ENCODE measurements at places on chromosomes 16 and 17.

GRCh38 chr17:40956401-40957254 lies 10.1 kb downstream of the KRT39 start:
- no peak for DNase-seq

DNA sequence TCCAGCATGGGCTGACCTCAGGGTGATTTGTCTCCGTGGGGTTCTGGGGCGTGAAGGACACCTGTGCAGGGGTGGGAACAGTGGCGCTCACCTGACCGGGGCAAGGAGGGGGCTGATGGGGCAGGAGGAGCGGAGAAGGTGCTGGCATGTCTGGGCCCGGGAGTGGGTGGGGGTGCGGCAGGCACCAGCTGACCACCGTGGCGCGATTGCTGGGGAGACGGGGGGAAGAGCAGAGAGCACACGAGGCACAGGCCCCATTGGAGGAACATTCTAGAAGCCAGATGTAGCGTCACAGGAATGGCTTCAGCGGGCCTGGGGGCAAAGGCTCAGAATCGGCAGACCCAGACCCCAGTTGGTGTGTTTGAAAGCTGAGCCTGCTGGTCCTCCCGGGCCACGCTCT lies 12.1 kb downstream of the CACNA1H start:
- DNase-seq = no peak

DNA sequence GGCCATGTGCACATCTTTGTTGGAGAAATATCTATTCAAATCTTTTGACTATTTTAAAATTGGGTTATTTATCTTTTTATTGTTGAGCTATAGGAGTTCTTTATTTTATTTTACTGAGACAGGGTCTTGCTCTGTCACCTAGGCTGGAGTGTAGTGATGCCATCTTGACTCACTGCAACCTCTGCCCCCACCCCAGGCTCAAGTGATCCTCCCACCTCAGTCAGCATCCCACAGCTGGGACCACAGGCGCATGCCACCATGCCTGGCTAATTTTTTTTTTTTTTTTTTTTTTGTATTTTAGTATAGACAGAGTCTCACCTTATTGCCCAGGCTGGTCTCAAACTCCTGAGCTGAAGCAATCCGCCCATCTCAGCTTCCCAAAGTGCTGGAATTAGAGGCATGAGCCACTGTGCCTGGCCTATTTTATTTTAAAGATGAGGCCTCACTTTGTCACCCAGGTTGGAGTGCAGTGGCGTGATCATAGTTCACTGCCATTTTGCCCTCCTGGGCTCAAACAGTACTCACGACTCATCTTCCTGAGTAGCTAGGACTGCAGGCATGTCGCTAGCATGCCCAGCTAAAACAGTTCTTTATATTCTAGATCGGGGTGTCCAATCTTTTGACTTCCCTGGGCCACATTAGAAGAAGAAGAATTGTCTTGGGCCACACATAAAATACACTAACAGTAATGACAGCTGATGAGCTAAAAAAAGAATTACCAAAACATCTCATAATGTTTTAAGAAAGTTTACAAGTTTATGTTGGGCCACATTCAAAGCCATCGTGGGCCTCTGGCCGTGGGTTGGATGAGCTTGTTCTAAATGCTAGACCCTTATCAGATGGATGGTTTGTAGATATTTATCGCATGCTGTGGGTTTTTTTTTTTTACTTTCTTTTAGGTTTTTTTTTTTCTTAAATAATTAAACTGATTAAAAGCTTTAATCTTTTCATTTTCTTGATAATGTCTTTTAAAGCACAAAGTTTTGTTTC lies 13.7 kb downstream of the TENT4B start:
- no peak for DNase-seq

DNA sequence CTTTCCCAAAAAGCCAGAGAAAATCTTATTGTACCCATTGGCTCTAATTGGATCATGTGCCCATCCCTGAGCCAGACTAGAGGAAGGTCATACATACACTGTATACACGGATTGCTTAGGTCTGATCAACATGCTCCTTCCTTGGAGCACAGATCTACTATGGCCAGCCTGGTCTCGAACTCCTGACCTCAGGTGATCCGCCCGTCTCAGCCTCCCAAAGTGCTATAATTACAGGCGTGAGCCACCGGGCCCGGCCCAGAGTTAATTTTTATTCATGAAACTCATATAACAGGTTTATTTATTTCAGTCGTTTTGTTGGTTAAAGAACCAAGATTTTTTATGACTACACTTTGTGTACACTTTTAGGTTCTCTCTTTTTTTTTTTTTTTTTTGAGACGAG lies 1.2 kb upstream of the TAOK1 start:
- no peak for DNase-seq

DNA sequence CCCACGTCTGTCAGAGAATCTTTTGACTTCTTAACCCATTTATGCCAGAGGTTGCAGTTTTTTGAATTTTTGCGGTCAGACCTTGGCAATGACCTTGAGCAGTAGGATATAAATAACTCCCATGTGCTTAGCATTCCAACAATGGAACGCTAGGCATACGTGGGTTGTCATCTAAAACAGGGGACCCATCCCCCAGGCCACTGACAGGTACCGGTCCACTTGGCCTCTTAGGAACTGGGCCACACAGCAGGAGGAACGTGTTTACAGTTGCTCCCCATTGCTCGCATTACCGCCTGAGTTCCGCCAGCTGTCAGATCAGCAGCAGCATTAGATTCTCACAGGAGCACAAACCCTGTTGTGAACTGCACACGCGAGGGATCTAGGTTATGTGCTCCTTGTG lies 76.8 kb upstream of the LGALS9 start:
- DNase-seq = no peak

- DNase-seq = no peak
These were observed 99.9 kb upstream of the CORO6 start for GRCh38 chr17:29722411-29723198.

DNA sequence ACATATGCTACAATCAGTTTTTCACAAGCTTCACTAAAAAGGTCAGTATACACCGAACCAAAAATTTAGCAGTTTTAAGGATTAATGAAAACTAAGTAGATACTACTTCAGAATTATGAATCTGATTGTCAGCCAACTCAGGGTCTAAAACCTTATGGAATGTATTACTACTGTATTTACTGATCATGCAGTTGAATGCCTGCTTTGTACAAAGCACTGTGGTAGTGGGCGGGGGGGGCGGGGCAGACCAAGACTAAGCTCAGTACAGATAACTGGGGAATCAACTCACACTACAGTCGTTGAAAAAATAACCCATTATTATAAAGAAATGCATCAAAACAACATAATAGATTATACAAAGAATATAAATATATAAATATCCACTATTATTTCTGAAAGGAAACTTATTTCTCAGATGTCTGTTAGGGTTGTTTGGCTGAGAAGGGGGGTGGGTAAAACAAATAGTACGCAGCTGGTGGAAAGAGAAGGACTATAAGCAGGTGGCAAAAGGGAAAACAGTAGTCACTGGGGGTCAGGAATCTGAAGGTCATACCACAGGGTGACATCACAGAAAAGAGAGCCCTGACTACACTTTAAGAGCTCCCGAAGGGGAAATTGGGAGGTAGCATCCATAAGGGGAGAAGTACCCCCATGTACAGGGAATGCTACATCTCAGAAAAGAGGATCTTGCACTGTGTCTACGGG lies 109.4 kb upstream of the AXIN2 start:
- no peak for DNase-seq

DNA sequence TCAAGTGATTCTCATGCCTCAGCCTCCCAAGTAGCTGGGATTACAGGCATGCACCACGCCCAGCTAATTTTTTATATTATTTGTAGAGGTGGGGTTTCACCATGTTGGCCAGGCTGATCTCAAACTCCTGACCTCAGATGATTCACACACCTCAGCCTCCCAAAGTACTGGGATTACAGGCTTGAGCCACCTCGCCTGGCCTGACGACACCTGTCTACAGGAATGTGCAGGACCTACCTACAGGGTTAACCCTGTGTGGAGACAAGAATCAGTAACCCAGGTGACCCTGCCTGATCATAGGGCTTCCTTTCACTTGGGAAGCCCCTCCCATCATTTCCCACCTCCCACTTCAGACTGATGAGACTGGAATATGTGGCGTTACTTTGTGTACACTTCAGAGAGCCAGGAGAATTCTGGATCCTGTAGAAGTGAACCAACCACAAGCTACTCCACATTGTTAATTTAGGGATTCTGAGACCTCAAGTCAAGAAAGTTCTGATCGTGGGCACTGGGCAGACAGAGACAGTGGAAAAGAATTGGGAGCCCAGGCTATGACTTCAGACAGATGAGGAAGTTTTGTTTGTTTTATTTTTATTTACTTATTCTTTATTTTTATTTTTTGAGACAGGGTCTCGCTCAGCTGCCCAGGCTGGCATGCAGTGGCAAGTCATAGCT lies 5.7 kb upstream of the MILR1 start:
- DNase-seq = no peak

DNA sequence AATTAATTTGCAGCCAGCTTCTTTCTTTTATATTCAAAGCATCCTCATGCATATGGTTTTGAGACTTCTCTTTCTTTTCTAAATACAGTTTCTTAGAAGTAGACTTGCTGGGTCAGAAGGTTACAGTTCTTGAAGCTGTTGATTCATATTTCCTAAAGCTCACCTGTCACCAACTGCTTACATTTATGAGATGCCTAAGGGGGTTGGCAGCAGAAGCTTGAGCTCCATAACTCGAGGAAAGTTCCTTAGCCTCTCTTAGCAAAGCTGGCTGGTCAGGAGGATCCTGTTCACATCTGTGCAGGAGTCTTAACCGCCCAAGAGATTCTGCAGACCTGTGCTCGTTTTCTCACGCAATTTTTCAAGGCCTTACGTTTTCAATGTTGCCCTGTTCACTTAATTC lies 218.8 kb downstream of the SNX29 start:
- DNase-seq = no peak

GRCh38 chr17:28551421-28552175 lies 826 bp downstream of the UNC119 start:
- no peak for DNase-seq

DNA sequence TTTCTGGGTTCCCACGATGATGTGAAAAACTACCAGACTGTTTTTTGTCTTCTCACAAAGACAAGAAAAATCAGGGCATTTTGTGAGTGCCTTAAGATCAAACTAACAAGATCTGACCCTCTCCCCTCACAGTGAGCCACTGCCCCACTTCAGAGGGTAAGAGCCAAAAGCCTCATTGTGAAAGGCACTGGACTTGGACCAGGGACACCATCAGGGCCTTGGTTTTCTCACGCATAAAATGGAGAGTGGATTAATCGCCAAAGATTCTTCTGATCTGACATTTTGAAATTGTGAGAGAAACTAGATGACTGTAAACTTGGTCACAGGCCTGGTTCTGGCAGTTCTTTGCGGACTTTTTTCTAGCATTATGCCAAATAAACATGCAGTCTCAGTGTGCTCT lies 21.0 kb upstream of the ENDOV start:
- no peak for DNase-seq

GRCh38 chr16:8931859-8932258 lies 31.8 kb downstream of the USP7 start:
- DNase-seq = no peak

- no peak for DNase-seq
These were observed 10.4 kb downstream of the PRSS27 start for GRCh38 chr16:2709588-2709984.

- DNase-seq = no peak
These were observed 5.5 kb downstream of the GAS2L2 start for GRCh38 chr17:35747540-35748017.

DNA sequence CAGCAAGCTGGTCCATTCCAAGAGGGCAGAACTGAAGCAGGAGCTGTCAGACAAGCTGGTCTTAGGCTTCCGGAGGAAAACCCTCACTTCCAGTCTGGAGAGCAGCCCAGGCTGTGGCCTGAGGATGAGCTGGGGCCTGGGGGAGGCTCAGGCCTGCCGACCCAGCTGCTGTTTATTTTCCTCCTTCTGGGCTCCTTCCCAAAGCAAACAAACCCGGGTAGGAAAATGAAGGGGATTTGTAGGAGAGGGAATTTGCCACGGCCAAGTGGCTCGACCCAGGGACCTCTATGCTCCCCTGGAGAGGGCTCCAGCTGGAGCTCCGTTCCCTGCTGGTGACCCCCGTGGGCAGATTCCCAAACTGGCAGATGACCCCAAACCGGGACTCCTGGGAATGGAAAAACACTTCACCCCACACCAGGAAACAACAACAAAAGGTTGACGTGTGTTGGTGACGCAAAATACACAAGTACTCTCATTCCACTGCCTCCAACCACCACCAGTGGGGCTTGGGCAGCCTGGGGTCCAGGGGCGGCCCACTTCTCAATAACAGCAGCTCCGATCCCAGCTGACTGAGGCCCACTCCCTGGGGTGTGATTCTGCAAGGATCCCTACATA lies 8.8 kb downstream of the JUP start:
- DNase-seq = no peak

- DNase-seq = no peak
These were observed 57.6 kb downstream of the CDRT4 start for GRCh38 chr17:15409721-15410250.

DNA sequence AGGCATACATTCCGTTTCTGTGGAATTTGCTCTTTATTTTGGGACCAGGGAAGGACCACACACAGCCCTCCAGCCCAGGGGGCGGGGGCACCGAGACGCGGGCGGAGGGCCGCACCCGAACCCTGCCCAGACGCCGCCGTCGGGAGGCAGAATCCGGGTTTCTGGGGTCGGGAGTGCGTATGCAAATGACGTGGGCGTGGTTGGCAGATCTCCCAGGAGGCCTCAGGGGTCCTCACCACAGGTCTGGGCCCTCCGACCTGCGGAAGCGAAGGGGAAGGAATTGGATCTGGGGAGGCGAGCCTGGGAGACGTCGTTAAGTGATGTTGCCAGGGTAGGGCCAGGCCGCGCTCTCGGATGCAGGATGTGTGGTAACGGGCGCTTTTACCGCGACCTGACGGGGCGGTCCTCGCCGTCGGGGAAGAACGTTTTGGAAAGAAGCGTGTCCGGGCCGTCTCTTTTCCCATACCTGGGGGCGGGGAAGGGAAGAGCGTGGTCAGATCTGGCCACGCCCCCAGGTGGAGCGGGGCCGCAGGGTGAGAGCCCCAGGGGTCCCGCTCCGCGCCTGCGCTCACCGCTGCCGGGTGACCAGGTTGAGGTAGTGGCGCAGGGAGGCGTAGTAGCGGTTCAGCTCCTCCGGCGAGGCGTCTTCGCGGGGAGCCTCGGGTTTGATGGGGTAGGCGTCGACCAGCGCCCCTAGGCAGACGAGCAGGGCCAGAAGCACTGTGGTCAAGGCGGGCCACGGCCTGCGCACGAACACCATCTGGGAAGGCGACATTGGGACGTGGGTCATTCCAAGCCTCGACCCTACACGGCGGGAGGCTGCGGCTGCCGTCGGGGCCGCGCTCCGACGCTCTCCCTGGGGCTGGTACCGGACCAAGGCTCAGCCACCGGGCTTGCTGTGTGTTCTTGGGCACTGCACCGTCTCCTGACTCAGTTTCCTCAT lies 745 bp downstream of the PYY start:
- no peak for DNase-seq

GRCh38 chr16:81385031-81385756 lies 59.4 kb upstream of the CMIP start:
- no peak for DNase-seq

DNA sequence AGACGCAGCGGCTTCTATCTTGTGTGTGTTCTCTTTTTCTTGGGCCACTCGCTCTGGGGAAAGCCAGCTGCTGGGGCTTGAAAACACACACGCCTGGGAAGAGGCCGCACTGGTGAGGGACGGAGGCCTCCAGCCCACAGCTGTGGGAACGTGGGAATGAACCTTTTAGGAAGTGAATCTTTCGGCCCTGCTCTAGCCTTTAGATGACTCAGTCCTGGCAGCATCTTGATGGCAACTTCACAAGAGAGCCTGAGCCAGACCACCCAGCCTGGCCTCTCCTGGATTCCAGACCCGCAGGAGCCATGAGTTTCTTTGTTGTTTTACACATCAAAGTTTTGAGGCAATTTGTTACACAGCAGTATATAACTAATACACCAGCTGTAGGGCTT lies 2.2 kb upstream of the PDPK1 start:
- DNase-seq = no peak

GRCh38 chr16:84933774-84934631 lies 77.3 kb downstream of the ZDHHC7 start:
- no peak for DNase-seq
